Activated naive CD8-positive, alpha-beta T cell treated with anti-CD3 and anti-CD28 coated beads, Interleukin-2, amount 50 U/mL, for 24 hours (primary cell): ENCODE measurements at places on chromosomes 7 and 10.

DNA sequence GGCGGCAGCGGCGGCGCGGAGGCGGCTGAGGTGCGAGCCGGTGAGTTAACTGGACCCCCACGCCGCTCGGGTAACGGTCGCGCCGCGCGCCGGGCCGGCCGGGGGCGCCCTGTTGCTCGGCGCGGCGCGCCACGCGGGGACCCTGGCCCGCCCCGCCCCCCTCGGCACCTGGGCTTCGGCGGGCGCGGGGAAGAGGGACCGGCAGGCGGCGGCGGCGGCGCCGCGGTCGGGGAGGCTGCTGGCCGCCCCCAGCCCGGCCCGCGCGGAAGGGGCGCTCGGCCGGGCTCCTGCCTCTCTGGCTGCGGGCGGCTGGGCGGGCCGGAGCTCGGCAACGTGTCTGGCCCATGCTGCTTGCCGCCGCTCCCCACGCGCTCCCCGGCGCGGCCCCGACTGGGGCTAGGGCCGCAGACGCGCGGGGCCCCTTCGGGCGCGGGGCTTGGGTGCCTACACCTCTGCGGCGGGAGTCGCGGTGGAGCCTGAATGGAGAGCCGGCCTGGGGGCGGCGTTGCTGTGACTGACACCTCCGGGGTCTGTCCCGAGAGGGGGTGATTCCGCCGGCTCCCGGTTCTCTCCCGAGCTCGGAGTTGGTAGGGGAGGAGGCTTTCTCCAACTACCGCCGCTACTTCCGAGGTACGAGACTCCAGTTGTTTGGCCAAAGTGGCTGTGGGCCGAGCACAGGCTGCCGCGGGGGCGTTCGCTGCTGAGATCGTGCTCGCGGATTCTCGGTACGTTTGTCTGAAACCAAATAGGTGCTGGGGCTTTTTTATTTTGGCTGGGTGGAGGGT is 494 bp downstream of the PALS2 start:
- DNase-seq: peak; percentile 53

DNA sequence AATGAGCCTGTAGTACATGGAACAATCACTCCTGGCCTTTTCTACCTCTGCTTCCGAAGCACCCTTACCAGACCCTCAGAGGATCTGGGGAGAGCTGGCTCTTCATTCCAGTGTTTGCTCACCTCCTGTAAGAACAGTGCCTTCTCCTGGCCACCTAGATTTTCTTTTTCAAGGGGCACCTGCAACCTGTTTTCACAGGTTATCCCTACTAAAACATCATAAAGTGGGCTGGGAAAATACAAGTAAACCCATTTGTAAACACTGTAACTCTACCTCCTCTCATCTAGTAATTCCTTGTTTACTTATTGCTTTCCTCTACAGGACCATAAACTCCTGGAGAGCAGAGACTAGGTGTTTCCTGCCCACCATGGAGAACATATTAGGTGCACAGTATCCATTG is 1.1 kb downstream of the PIK3AP1 start:
- no peak for DNase-seq

- no peak for DNase-seq
These were observed 125.9 kb upstream of the HPS1 start for GRCh38 chr10:98572594-98572993.

GRCh38 chr7:16803881-16804673 is 722 bp downstream of the AGR2 start:
- DNase-seq: no peak

- no peak for DNase-seq
These were observed 350.3 kb downstream of the GALNT17 start for GRCh38 chr7:71482284-71482683.

DNA sequence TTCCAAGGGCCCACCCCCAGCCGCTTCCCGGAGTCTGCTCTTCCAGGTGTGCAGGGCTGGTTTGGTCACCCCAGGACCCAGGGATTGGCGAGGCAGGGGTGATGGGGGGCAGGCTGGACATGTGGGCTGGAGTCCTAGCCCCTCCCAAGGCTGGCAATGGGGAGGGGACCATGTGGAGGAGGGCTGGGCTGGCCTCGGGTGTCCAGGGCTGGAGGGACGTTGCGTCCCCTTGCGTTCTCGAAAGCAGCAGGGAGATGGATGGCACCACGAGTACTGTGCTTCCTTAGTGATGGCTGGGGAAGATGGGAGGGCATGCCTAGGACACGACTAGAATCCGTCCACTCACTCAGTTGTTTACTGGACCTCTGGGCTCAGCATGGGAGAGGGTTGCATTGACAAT is 532.5 kb upstream of the FOXK1 start:
- no peak for DNase-seq
